Nephron progenitor cell (in vitro differentiated cells): ENCODE measurements at places on chromosomes 4 and X.

DNA sequence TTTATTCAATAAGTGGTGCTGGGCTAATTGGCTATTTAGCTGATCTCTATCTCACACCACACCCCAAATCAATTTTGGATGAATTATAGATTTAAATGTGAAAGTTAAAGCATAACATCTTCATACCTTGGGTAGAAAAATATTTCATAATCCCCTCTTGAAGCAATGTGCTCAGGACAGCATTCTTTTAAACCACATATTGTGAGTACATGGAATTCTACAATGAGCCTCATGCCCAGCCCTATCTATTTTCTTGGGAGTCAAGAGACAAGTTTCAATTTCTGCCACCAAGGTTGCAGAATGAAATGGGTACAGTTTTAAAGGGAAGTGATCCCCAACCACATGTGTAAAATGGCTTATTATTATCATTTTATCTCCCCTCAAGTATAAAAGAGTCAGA, 30.6 kb upstream of the GPRIN3 start:
- no peak for DNase-seq

DNA sequence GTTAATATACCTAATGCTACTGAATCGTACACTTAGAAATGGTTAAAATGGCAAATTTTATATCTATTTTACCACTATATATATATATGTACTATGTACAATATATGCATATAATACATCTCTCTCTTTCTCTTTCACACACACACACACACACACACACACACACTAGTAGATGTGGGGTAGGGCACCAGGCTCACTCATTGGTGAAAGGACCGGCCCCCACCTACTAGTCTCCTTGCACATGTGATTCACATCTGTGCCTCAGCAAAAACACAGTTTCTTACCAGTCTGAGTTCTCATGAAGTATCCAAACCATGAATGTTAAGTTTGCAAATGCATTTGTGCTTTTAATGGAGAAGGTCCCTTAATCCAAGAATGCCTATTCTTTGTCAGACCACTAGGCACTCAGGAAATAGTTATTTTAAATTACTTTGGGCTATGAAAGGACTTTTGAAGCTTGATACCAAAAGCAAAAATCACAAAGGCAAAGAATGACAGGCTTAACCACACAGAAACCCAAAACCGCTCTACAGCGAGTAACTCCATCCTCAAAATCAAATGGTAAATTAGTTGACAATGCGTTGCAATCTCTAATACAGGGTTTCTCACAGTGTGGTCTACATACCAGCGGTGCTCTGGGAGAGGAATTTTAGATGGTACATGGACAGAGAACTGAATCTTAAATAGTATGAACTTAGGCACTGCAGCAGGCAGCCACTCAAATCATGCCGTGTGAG, 5.8 kb downstream of the TSC22D3 start:
- DNase-seq: no peak

GRCh38 chrX:140439476-140439875, 65.4 kb downstream of the SOX3 start:
- peak; percentile 79 for DNase-seq

DNA sequence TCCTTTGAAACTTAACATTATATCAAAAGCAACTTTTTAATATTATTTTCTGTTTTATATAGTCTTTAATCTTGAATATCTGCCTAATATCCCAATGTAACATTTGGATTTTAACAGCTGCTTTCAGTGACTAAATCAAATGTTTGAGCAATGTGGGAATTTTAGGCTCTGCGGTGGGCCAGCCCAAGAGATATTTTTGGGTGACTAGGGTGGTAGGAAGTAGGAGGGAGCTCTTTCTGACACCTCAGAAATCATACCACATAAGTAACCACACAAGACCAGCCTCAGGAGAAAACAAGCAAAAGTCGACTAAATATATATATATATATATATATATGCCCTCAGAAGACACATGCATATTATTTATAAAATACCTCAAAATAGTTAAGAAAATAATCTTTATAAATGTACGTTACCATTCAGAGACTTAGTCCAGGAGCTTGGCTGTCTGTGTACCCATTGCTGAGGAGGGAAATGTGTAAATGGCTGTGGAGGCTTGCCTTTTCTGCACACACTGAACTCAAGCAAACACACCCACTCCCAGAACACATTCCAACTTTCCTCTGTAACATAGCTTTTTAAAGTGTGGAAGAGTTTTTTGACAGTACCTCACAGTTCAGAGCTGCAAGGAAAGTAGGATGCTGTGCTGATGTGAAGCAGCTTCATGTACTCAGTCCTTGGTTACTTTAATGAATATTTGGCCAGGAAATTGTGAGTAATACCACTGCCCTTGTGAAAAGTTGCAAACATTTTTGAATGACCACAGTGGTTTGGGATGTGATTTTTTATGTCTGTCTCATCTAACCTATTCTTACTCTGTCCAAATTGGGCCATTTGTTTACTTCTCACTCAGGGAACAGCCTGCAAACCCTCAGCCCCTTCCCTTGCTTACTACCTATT, at the start of gene RTL3:
TSS of gene RTL3 (minus strand) at position 484 of the 900 bp plus-strand sequence. CDS start 908 bp downstream, outside the sequence.
- no peak for DNase-seq

- no peak for DNase-seq
These were observed 58.2 kb upstream of the FAM9C start for GRCh38 chrX:13102636-13103035.
